ENCODE measurements at places on chromosomes 5 and 9.

DNA sequence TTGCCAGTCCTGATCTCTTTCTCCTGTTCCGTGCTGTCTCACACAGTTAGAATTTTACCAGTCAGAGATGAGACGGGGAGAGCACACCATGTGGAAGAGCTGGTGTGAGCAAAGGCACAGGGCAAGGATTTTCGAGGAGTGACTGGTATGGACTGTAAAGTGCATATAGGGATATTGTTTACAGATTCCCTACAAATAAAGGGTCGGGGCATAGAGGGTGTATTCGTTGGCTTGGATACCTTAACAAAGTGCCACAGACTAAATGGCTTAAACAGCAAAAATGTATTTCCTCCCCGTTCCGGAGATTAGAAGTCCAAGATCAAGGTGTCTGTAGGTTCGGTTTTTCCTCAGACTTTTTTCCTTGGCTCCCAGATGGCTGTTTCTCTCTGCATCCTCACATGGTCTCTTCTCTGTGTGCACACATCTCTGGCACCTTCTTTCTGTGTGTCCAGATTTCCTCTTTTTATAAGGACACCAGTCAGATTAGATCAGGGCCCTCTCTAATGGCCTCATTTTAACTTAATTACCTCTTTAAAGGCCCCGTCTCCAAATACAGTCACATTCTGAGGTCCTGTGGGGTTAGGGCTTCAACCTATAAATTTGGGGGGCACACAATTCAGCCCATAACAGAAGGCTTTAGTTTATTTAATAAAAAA, 23.4 kb downstream of the CYFIP2 start:
- no peak for DNase-seq

GRCh38 chr9:128724744-128725211, 851 bp upstream of the ZDHHC12 start:
- DNase-seq, result no peak

- no peak for DNase-seq
Observed at GRCh38 chr9:89480825-89481537, 16.9 kb downstream of the SEMA4D start.

- DNase-seq, result no peak
Observed at GRCh38 chr9:125659954-125660353, 47.1 kb downstream of the MAPKAP1 start.

DNA sequence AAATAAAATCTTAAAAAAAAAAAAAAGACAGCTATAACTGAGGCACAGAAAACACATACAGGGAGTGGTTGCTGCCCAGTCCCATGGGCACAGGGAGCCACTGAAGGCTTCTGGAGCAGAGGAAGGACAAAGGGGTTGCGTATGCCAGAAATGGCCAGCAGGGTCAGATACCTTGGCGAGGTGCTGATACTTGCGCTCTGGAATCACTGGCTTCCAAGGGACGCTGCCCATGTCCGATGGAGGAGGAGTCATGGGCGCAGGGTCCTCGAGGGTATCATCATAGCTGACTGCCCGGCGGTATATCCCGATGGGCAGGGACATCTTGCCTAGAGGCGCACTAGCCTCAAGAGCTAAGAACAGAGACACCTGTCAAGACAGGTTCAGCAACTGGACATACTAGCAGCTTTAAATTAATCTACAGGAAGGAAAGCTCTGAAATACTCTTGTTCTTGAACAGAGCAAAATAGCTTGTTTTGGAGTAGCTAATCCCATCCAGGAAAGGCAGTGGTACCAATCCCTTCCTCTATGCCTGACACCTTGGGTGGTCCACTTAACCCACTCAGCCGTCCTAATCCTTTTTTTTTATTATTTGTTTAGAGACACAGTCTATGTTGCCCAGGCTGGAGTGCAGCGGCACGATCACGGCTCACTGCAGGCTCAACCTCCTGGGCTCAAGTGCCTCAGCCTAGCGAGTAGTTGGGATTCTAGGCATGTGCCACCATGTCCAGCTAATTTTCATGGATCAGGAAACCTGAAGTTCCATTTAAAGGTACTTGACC, 6.0 kb downstream of the KIAA1191 start:
- no peak for DNase-seq

- no peak for DNase-seq
Observed at GRCh38 chr5:174329738-174330137, 284.2 kb downstream of the NSG2 start.

DNA sequence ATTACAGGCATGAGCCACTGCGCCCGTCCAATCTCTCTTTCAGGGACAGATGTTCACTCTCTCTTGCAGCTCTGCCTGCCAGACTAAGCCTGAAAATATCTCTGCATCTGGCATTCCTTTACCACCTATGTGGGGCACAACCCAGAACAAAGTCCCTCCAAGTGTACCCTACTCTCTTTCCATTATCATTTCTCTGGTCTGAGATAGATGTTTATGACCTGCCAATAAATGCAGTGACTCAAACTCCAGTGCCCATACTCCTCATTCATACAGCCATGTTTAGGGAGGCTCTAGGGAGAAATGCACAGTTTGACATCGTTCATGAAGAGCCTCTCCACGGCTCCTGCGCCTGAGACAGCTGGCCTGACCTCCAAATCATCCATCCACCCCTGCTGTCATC, at the start of gene BTNL3:
Gene BTNL3, plus strand, starts transcription at position 255 of the 400 bp plus-strand sequence. CDS start 183 bp downstream, outside the sequence.
- DNase-seq, result no peak

GRCh38 chr9:88399966-88400365, 11.7 kb downstream of the SPIN1 start:
- DNase-seq, result no peak

DNA sequence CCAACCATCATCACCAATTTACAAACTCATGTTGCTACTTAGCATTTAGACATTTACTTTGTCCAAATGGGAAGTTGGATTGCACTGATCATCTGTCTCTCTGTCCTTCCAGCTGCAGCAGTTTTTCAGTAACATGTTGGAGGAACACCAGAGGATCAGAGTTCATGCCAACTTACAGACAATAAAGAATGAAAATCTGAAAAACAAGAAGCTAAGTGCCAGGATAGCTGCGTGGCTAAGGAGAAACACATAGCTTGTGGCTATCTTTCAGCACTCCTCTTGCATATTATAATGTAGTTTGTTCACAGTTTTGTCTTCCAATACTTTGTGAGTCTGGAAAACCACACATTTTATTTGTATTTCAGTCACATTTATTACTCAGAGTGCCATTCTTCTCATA, 6.4 kb upstream of the ARL14EPL start:
- no peak for DNase-seq

DNA sequence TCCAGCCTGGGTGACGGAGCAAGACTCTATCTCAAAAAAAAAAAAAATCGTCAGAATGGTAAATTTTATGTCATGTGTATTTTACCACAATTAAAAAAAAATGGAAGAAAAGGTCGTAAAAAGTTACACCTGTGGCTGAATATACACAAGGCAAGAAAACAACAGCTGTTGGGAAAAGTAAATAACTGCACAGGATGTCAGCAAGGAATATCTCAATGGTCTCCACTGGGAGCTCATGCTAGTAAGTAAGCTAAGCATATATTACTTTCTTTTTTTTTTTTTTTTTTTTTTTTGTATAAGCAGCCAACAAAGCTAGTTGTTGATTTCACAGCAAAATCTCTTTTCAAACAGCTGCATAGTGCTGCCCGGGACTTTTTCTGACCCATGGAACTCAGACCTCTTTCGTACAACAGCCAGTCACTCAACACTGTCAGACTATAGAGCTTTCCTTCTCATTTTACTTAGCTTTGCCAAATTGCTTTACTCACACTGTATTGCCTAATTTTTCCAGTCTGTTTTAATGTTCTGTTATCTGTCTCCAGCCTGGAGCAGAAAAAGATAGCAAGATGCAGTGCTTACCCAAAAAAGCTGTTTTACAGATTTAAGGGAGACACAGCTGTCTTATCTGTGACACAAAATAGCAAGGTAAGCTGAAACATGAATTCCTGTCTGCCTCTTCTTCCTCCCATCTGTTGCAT, 175.9 kb downstream of the ENC1 start:
- DNase-seq, result no peak

GRCh38 chr5:117954331-117954730, 1034.0 kb downstream of the DTWD2 start:
- DNase-seq, result no peak

GRCh38 chr9:91042541-91042940, 240.9 kb downstream of the SYK start:
- DNase-seq, result no peak

DNA sequence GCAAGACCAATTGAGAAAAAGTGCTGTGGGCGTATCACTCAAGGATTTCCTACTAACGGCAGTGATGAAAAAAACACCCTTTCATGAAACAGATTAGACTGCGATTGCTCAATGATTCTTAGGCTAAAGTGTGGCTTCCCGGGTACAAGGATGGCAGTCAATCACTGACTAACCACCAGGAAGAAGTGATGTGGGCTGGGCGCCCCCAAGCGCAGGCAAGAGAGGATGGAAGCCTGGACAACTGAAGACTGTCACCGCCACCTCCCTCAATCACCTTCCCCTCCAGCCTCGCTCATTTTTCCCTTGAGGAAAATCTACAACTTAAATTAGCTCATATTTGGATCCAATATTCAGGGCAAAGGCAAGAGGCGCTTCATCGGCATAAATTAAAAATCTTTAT, 707.2 kb downstream of the MTRR start:
- no peak for DNase-seq

DNA sequence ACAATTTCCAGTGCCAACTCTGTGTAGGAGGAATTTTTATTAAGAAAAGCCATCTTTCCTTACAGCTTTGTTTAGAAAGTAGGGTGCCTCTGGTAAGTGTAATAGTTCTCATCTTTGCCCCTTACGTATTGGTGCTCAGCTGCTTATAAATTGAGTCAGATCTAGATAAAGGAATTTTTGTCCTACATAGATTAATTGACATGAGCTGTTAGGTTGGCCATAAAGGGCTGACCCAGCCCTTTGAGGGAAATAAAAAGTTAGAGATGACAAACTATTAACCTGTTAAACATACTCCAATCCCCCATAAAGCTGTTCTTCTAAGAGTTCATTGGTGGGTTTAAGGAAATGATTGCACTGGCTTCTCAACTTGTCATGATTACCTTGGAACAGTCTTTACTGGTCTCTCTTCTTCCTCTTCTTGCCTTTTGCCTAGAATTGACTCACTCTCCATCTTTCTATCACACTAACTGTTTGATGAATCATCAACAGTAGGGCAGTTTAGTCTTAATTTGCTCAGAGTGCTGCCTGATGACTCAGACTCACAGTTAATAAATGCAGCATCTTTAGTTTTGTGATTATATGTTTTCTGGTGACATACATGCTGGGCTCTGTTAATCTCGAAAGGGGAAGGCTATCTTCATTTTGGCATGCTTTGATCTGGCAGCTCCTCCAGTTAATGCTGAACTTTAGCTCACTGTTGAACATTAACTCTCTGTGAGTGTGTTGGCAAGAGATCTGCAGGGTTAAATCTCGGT, 51.7 kb downstream of the ARHGAP26 start:
- no peak for DNase-seq

GRCh38 chr5:98066910-98067309, 706.6 kb upstream of the RGMB start:
- no peak for DNase-seq

DNA sequence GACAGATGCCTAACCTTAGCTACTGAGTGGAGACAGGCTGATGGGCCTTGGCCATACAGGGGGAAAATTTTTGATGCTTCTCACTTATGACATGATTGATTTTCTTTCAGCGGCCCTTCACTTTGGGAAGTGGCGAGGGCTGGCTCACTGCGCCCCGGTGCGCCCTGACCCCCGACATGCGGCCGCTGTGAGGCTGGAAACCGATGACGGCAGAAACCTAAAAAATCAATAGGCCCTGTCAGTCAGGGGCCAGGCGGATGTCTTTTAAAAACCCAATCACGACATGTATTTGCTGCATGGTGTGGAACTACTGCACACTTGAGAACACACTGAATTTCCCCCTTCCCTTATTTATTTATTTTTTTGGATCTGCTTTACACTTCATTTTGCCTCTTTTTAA, 121.7 kb downstream of the EBF1 start:
- DNase-seq, result no peak

DNA sequence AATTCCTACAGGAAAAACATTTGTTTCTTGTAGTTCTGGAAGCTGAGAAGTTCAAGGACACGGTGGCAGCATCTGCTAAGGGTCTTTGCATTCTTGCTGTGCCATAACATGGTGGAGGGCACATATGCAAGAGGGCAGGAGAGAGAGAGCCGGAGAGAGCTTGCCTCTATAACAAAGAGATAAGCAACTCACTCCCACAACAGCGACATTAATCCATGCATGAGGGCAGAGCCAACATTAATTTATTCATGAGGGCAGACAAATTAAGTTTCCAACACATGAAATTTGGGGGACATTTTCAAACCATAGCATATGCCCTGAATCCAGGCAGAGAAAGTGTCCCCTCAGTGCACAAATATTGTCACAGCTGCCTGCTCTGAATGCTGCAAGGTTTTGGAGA, 4.4 kb upstream of the GTF3C5 start:
- no peak for DNase-seq

DNA sequence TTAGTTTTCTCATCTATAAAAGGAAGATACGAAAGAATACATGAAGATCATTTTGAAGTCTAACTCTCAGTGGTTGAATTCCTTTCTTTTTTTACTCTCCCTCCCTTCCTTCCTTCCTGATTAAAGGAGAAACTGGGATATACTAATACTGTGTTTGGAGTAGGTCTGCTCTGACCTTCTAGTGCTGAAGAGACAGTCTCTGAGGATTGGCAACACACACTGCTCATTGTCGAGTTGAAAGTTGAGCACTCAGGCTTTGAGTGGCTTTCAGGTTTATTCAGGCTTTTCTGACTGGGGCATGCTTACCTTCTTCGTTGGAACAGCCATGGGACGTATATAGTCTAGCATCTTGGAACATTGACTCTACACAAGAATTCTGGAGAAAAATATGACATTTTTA, 86.9 kb upstream of the RPS23 start:
- no peak for DNase-seq

GRCh38 chr5:9188956-9189355, 356.9 kb downstream of the SEMA5A start:
- no peak for DNase-seq

GRCh38 chr9:29976981-29977380, 2403.7 kb upstream of the C9orf72 start:
- no peak for DNase-seq

- DNase-seq, result no peak
Observed at GRCh38 chr9:121840838-121841760, 189.7 kb downstream of the DAB2IP start.

GRCh38 chr5:122311497-122311960, 508 bp upstream of the SNCAIP start:
- no peak for DNase-seq

DNA sequence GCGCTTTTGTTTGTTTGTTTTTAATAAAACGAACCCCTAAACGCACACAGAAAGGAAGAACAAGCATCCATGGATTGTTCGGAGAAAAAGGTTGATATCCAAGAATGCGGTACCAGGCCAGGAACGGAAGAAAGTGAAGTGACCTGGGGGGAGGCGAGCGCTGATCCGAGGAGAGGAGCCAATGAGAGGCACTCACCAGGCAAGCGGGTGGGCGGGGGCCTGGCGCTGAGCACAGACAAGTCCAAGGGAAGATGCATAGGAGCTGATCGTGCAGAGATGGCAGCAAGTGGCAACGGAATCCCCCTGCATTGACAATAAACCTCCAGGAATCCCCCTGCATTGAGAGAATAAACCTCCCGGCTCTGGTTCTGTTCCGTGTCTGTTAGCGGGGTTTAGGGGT, 8.4 kb downstream of the OBP2B start:
- no peak for DNase-seq

All from stimulated activated CD8-positive, alpha-beta memory T cell treated with anti-CD3 and anti-CD28 coated beads, Interleukin-7, amount 100 ng/mL, for 4 hours (primary cell).